Kidney (tissue), 22 donors: ENCODE measurements at places on chromosomes 7 and 10. TPM values are rescaled to one million over a fixed set of nuclear protein-coding genes. Genes with fewer than 3 reads are reported as not detected.

The RAMP3 gene
- 168 TPM for polyA plus RNA-seq

The PILRA gene
- 15.4 TPM for polyA plus RNA-seq

The SFTPA1 gene
- polyA plus RNA-seq = not detected

The TMEM236 gene
- polyA plus RNA-seq = 0.09 TPM

The STEAP1B gene
- not detected for polyA plus RNA-seq

The GPR15LG gene
- polyA plus RNA-seq = not detected

The ZNF425 gene
- 2.4 TPM for polyA plus RNA-seq

The ATRNL1 gene
- 2.4 TPM for polyA plus RNA-seq

The ZPBP gene
- polyA plus RNA-seq = not detected

The HYCC1 gene
- 2.2 TPM for polyA plus RNA-seq

The IDI2 gene
- not detected for polyA plus RNA-seq

The TMEM273 gene
- polyA plus RNA-seq = 3.2 TPM
